Inflammatory macrophage (primary cell): ENCODE measurements at places on chromosomes 4 and X.

- DNase-seq: no peak
Measured at GRCh38 chr4:189049682-189050081, 891.0 kb upstream of the FRG1 start.

GRCh38 chr4:91961504-91961903 lies 342.3 kb upstream of the GRID2 start:
- no peak for DNase-seq

DNA sequence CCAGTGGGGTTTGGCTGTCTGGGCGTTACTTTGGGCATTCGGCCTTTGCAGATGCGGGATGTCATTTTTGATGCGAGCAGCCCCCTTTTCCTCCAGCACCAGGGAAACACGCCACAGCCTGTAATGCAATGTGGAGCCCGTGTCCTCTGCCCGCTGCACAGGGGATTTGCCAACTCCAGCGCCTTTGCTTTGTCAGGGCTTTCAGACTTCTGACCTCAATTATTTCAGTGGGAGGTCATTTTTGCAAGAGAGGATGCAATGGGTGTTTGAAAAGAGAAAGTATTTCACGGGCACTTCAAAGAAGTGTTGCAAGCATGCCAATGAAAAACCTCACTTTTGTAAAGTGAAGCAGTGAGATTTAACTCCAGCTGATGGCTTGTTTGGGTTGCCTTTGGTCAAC lies 11.5 kb downstream of the CLCN4 start:
- DNase-seq: peak; percentile 83

- DNase-seq: peak; percentile 72
Measured at GRCh38 chr4:85761803-85762528, 287.0 kb downstream of the ARHGAP24 start.

DNA sequence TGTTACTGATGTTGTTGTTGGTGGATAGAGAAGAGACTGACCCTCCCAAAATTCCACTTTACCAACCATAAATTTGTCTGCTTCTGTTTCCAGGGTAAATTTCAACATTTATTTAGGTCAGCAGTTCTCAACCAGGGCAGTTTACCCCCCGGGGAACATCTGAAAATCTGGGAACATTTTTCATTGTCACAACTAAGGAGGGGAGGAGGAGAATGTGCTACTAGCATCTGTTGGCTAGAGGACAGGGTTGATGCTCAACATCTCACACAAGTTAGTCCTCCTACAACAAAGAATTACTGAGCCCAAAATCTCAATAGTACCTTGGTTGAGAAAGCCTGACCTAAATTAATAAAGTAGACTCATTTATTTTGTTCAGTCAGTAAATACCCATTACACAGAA lies 25.7 kb downstream of the KCTD8 start:
- no peak for DNase-seq

DNA sequence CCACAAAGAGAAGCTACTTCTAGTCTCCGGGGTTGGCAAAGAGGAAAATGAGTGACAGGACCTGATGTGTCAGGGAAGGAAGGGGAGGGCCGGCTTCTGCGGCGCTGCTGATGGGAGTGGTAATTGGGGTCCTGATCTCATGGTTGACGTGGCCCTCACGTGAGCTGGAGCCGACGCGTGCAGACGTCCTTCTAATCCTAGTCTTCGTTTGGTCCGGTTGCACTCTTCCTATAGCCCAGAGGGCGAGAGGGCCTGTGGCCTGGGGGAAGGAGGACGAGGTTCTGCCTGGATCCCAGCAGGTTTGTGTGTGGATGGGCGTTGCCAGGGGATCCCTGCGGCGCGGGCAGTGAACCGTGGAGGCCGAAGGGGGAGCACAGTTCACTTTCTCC lies at the start of gene ARMCX1:
TSS of gene ARMCX1 (plus strand) at position 186 of the 389 bp plus-strand sequence. CDS start 2,384 bp downstream, outside the sequence.
- peak; percentile 73 for DNase-seq

- DNase-seq: no peak
Measured at GRCh38 chr4:123785538-123785937, 388.9 kb downstream of the SPRY1 start.

DNA sequence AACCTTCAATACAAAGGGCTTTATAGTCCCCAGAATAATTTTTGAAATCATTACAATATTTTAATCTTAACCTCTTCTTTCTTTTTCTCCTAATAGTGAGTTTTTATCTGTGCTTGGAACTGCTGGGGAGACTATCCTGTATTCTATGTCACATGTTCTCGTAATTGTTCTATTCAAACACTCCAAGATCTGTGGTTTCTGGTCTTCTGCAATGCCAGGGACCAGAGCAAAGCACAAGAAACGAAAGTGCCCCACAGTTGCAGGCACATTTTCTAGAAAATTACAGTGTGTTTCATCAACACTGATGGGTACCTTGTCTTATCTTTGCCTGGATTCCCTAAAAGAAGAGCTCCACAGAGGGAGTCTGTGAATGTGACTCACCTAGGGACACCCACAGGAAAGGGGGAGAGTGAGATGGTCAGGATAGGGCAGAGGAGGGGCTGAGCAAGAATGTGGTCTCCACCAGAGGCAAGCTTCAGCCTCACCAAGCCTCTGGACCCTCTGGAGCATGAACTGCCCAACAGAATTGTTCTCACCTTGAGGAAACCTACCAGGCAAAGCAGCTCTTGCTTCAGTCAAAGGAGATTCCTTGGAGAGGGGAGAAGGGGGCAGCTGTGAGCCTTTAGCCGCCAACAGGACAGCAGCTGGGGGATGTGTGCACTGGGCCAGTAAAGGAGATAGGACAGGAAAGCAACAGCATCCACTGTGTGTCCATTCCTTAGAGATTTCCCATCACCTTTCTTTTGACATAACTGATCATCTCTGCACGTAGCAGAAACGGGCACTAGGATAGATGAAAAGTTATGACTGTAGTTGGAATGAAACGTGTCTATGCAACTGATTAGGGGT lies 25.9 kb downstream of the UNC5C start:
- no peak for DNase-seq

GRCh38 chrX:152259150-152259549 lies 120.8 kb upstream of the MAGEA10 start:
- no peak for DNase-seq

DNA sequence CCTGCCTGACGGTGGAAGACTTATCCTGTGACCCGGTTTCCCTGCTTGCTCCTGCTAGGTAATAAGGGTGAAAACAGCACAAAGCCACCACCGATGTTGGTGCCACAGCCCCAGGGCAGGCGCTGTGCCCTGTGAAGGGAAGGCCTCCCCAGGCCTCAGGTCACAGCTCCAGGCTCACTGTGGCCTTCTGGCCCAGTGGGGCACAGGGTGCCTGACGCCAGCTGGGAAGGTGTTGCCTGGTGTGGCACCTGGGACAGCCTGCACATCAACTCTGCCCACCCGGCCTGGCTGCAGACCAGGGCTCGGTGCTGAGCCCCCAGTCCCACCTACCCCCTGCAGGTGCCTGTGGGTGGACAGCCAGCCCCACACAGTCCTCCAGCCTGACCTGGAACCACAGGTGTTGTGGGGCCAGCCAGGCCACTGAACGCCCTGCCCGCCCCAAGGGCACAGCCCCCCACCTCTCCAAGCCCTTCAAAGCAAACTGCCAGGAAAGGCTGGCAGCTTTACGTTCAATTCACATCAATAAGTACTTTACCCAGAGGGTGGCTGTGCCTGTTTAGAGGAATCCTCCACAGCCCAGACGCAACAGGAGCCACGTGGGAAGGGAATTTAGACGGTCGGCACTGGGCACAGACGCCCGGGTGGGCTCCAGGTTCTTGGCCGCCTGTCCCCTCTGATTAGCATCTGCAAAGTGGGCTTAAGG lies 54.3 kb downstream of the ZFYVE28 start:
- DNase-seq: no peak

DNA sequence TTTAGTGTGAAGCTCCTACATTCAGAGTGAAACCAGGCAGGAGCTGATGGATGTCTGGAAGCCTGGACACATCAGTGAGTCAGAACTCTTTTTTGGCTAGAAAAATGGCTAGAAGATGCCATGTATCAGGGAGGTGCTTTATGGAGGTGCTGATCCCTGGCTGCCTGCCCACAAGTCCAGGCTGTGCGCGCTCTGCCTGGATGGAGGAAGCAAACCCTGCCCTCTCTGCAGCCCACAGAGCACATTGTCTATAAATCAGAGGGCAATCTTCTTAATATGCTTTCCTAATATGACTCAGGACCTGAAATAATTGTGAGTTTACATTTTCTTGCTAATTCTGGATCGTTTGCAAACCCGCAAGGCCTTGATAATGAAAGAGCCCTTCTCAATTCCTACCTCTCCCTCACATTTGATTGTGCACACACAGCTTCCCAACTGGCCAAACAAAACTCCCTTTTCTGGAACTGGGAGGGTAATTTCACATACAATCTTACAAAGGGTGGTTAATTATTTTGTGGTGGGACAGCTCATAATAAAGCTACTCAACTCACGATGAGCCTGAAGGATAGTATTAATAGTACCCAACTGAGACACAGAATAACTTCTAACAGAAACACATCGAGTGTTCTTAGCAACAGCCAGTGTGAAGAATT lies 11.7 kb downstream of the MFAP3L start:
- DNase-seq: no peak

DNA sequence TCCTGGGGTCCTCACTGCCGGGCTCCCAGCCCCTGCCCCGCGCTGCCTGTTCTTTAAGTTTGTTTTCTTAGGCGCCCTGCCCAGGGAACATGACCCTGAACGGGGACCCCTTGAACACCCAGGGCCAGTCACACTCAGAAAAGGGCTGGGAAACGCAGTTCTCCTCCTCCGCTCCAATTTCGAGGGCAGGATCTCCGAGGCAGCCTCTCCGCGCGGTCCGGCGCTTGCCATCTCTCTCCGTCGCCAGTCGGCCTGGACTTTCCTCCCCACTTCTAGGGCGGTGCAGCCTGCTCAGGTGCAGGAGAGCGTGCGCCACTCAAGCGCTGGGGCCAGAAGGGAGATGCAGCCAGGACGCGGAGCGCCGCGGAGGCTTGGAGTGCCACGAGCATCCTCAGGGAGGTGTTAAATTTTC lies 9.9 kb downstream of the PRDM8 start:
- no peak for DNase-seq

- no peak for DNase-seq
Measured at GRCh38 chrX:149799938-149800337, 18.2 kb downstream of the MAGEA9 start.

DNA sequence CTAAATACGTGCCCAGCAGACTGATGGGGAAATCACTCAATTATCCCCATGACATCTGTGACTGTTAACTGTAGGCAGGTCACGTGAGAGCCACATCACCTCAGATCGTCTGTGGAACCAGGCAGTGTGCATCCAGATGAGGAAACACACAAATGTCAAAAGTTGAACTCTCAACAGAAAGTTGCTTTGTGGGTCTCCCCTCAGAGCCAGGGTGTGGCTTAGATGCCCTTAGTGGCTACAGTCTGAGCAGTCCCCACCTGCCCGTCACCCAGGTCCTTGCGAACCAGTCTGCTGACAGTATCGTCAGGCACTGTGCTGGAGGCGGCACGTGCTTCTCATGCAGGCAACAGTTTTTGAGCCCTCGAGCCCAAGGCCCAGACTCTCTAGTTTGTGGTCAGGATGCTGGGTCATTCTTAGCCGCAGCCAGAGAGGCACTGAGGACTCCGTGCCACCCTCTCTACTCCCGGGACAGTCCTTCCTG lies 10.8 kb downstream of the TMEM187 start:
- DNase-seq: peak; percentile 66

DNA sequence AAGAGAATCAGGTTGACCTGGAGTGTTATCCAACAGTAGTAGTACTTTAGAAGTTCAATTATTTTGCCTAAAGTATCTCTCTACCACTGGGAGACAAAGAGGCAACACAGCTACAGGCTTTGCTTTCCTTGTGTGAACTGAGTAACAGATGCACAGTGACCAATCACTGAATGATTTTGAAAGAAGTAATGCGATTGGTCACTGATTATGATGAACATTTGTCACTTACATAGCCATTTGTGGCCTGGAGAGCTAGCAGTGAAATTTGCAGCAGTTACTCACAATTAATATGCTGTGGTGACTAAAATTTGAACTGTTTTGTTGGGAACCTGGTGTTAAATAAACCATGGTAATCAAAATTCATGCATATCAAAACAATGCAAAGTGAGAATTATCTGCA lies 508.7 kb upstream of the DIPK2B start:
- DNase-seq: no peak

DNA sequence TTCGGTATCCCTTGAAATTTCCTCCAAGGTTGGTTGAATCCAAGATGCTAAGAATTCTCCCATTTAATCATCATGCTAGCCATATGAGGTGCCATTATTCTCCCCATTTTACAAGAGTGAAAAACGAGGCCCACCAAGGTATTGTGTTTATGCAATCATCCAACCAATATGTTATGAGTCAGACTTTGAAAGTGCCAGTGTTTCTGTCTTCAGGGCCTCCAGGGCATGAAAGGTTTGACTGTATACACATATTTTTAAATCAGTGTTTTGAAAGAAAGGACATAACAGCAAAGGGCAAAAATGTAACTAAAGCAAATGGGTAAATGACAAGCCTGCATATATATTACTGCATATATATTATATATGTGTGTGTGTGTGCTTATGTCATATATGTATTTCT lies 541.2 kb upstream of the SMIM31 start:
- no peak for DNase-seq

DNA sequence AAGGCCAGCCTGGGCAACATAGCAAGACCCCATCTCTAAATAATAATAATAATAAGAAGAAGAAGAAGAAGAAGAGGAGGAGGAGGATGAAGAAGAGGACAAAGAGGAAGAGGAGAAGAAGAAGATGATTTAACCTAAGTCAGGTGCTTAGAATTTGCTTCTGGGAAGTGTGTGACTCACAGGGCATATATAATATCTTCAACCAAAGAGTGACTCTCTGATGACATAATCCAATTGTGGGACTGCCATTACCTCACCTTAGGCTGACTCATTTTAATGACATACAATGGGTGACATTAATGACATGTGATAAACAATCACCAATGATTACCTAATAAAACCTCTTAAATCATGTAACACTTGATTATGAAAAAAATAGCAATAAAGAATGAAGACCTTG lies 32.7 kb upstream of the MBTPS2 start:
- DNase-seq: peak; percentile 23

GRCh38 chrX:102978594-102978993 lies 41.5 kb downstream of the RAB40AL start:
- DNase-seq: no peak

DNA sequence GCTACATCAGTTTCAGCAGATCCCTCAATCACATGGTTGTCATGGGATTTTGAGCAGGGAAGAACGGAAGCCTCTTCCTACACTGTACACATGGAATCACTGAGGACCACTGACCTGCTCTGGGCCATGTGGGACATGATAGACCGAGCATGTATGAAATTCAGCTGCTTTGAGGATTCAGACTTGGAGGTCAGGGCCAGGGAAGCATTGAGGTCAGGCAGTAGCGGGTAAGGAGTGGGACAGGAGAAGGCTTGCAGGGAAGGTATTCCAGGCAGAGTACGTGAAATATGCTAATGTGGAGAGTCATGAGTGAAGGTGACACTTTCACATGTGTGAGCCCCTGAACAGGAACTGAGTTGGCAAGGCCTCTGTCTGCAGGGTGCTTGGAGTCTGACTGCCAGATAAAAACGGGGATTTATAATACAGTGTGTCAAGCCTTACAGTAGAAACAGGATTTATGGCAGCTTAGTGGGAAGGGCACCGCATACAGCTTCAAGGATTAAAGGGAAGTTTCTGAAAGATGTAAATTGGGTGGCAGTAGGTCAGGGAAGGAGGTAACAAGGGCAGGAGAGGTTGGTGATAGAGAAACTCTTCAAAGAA lies 111.7 kb downstream of the STK32B start:
- no peak for DNase-seq

- no peak for DNase-seq
Measured at GRCh38 chr4:121272526-121272925, 108.3 kb downstream of the QRFPR start.
